ENCODE measurements at places on chromosomes 5 and 9. TPM values are rescaled to one million over a fixed set of nuclear protein-coding genes. Genes with fewer than 3 reads are reported as not detected.

- no peaks in the 10 kb centered on the region for H3K36me3 ChIP-seq
- no peak for DNase-seq
- no peak overlapping the region for H3K4me3 ChIP-seq
- H3K27me3 ChIP-seq, result no peaks in the 10 kb centered on the region
- no peak overlapping the region for H3K27ac ChIP-seq
- peaks cover 3% of the 10 kb centered on the region for H3K4me1 ChIP-seq
Measured at GRCh38 chr5:160171666-160172065, 52.4 kb upstream of the PWWP2A start.

DNA sequence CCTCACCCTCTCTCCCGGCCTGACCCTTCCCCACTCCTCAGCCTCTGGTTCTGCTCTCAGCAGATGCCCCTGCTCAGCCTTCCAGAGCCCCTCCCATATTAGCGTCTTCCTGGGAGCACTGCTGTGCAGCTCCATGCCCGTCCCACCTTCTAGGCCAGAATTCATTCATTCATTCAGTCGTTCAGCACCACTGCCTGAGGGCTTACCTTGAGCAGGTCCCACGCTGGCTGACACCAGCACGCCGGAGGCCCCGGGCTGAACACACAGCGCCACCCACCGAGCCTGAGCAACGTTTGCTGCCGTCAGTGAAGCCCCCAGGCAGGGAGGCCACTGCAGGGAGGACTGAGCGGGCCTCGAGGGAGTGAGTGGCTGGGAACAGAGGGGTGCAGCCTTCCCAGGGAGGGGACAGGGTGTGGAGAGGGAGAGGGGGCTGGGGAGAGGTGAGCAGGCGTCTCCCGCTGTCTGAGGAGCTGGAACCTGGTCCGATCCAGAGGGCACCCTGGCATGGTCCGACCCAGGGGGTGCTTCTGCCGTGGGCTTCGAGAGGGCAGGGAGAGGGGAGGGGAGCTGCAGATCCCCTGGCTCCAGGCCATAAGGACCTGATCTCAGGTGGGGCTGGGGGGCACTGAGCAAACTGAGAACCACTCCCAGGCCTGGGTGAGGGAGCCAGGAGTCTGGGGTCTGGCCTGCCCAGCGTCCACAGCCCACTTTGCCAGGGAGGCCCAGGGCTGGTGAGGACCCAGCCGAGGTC, 98.8 kb upstream of the RAPGEF1 start:
- DNase-seq, result no peak
- H3K4me1 ChIP-seq, result peaks cover 4% of the 10 kb centered on the region

GRCh38 chr5:4244306-4244705, 648.7 kb downstream of the IRX1 start:
- H3K4me1 ChIP-seq, result no peaks in the 10 kb centered on the region
- no peak overlapping the region for H3K27ac ChIP-seq

The SNAPC3 gene
- total RNA-seq, result 26.1 TPM

The PTTG1 gene
- 183 TPM for total RNA-seq

GRCh38 chr5:132199116-132199680, 28.5 kb downstream of the P4HA2 start:
- DNase-seq, result no peak
- no peak overlapping the region for H3K27ac ChIP-seq
- peaks cover 17% of the 10 kb centered on the region for H3K36me3 ChIP-seq
- no peak overlapping the region for H3K4me3 ChIP-seq

Measured in HCT116 (cell line).